ENCODE measurements at places on chromosomes 12 and 14. TPM values are rescaled to one million over a fixed set of nuclear protein-coding genes. Genes with fewer than 3 reads are reported as not detected.

DNA sequence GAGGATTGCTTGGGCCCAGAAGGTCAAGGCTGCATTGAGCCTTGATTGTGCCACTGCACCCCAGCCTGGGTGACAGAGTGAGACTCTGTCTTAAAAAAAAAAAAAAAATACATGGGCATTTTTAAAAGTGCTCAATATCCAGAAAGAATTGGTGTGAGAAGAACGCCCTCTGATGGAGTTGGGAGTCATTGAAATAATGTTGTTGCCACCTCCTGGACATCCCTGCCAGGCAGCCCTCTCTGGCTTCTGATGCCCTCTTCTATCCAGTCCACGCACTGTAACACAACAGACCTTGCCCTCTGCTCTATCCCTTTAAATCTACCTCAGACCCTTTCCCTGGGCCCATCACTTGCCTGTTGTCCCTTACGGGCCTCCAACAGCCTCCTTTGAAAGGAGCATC is 4.9 kb downstream of the PTGDR start:
- DNase-seq = no peak

DNA sequence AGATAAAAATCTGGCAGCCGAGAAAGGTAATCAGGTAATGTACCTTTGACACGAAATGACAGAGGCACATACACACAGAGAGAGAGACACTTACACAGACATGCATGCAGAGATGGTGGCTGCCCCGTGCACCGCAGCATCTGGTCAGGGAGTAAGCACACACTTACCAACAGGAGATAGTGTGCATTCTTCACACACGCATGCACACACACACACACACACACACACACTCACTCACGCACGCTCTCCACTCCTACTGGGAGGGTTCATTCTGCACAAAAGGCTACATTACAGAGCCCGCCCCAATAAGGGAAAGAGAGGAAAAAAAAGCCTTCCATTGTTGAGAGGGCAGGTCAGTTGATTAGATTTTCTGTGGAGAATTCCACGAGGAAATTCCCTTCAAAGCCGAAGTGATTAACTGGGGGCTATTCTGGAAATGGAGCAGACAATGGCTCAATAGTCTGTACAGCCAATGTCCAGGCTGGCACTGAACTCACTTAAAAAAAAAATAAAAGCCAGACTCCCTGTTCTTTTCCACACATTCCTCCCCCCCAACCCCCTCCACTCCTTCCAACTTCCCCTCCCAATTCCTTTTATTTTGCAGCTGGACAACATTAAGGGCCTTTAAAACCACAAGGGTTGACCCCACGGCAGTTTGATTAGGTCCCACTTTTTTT is 1.4 kb upstream of the SOX5 start:
- no peak for DNase-seq

- no peak for DNase-seq
Observed at GRCh38 chr14:88299865-88300530, 23.1 kb downstream of the KCNK10 start.

DNA sequence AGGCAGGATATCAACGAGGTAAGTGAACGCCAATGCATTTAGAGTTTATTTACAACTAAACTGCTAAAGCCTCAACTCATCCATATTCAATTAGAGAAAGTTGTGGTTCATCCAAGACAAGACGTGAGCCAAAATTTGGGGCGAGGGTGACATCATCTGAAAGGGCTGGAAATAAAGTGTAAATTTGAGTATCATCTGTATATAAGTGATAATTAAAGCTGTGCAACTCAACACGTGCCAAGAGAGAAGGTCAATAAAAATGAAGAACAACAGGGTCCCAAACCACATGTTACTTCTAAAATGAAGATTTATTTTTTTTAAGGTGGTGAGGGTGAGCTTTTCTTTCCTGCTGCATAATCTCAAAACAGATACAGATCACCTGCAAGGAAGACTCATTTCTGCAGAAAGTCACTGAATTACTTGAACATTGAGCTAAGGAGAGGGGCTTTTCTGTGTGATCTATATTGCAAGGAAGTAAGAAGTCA is 203.6 kb downstream of the EFCAB11 start:
- DNase-seq = no peak

DNA sequence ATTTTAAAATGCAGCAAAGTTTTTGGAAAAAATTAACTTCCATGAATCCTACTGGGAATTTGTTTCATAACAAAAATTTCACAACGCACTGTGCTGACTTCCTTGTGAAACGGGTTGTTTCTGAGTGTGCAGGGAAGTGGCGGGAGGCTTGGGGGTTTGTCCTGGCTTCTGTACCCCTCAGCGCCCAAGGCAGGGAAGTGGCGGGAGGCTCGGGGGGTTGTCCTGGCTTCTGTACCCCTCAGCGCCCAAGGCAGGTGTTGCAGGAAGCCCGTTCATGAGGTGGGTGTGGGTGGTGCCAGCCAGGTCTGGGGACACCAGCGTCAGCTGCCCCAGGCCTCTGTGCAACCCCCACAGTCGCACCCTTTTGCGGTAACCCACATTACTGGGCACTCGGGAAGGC is 25.1 kb downstream of the ADGRD1 start:
- DNase-seq = no peak

The FITM1 gene
- total RNA-seq = 0.38 TPM

- no peak for DNase-seq
Observed at GRCh38 chr12:53954694-53955035, at the start of gene HOXC12. HOXC12 (plus strand) TSS chr12:53954903; CDS start chr12:53954930, 27 bp downstream.

GRCh38 chr12:114851981-114852380 is 168.0 kb upstream of the TBX3 start:
- DNase-seq = no peak

GRCh38 chr12:55073043-55074022 is 52.9 kb upstream of the OR9K2 start:
- peak; percentile 81 for DNase-seq

The STON2 gene
- 0.11 TPM for total RNA-seq

- DNase-seq = no peak
Observed at GRCh38 chr14:58598804-58599525, 38.8 kb upstream of the DACT1 start.

GRCh38 chr14:100285913-100286400 is 20.3 kb downstream of the SLC25A29 start:
- no peak for DNase-seq
